ENCODE measurements at places on chromosomes 3 and 15. TPM values are rescaled to one million over a fixed set of nuclear protein-coding genes. Genes with fewer than 3 reads are reported as not detected.
A peak's percentile ranks its signal among the peaks of the same experiment; 100 is the strongest.

Gene VPS18
- polyA plus RNA-seq: 23.3 TPM

DNA sequence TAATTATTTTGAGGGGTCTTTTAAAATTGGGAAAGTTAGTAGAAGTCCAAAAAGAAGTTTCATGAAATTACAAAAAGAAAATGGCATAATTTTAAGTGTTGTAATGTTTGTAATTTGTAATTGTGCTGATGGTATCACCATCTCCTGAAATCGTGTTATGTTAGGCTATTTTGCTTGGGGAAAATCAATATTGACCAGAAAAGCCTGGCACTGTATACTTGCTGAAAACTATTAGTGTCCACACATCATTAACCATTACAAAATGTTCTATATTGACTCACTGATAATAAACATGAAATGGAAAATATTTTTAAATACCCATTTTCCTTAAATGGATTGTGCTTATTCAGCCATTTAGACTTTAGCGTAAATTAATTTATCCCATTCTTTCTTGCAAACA lies 40.3 kb upstream of the ZBED2 start:
- no peak for DNase-seq

- no peak for DNase-seq
These were observed 3.8 kb downstream of the MKRN2 start for GRCh38 chr3:12560505-12561190.

Gene CLDN16
- 0.65 TPM for polyA plus RNA-seq

Gene ISL2
- polyA plus RNA-seq: 0.38 TPM

Gene CILP
- 0.30 TPM for polyA plus RNA-seq

DNA sequence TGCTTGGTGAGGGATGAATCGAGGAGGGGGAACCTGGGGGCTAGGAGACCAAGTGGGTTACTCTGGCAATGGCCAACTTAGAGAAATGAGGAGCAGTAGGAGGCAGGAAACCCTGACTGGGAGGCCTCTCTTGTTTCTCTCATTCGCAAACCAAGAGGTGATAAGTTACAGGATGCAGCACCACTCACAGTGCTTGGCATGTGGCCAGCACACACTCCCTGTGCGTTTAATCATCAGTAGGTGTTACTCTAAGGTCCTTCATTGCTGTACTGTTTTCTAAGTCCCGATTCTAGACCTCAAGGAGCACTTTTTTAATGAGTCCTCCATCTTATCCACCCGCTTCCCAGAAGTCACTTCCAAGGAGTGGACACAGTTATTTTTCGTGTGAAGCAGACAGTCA lies 314.1 kb upstream of the TRIM42 start:
- DNase-seq: no peak

GRCh38 chr3:127277561-127277960 lies 10.3 kb downstream of the PRR20G start:
- DNase-seq: no peak

DNA sequence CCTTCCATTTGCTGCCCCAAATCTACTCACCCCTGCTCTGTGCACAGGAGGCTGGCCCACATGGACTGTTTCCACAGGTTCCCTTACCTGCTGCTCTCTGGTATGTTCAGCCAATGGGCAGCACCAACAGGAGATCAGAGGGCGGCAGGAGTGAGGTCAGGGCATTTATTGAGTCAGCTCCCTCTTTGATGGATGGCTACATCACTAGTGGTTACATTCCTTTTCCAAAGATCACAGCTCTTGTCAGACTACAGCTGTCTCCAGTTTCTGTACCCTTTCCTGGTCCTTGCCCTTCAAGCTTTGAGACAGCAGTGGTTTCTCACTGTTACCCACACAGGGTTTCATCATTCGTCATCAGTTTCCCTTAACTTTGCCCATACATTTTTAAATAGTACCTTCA lies 325.1 kb downstream of the SUCLG2 start:
- no peak for DNase-seq

GRCh38 chr3:156349978-156350377 lies 204.9 kb downstream of the SSR3 start:
- no peak for DNase-seq

Gene AGBL1
- 0.57 TPM for polyA plus RNA-seq

DNA sequence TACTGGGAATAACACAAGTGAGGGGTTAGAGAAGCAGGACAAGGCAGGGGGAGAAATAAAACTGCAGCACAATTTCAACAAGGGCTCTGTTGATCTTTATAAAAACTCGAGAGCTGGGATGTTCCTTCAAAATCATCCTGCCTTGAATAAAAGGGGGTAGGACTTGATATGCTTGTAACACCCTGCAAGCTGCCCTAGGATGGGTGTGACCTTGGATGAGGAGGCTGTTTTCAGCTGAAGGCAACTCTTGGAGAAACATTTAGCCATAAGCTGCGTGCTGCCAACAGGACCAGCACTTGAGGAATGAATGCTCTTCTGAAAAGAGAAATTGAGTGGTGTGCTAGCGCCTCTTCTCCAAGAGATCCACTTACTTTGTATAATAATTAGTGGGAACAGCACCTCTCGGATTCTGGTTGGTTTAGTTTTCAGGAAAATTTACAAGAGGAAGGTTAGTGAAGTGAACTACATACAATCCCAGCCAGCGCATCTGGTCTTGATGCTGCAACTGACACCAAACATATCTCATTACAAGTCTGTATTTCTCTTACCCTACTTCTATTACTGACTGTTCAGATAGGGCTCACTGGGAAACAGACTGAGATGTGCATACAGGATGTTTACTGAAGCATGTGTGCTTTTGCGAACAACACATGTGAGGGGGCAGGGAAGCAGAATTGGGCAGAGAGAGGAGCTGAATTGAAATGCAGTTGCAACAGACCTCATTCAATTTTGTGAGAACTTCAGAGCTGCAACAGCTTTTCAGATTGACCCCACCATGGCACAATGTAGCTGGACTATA lies 643.0 kb upstream of the GOLIM4 start:
- DNase-seq: no peak

DNA sequence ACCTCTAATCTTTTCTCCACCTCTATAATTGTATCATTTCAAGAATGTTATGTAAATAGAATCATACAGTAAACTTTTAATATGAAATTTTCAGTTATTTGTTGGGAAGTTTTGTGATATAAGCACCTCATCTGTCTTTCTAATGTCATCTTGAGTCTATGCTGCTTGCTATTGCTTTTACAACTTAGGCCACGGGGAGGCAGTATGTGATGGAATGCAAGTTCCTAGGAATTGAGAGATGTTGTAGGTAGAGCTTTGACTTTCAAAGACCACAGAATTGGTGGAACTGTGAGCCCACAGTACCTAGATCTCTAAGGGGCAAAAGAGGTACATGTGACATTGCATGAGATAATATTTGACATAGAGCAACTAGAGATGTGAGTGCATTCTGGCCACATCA lies 328.3 kb downstream of the MFSD1 start:
- no peak for DNase-seq

- DNase-seq: no peak
These were observed 933.9 kb downstream of the NSUN3 start for GRCh38 chr3:94996743-94997142.

GRCh38 chr15:80173022-80173759 lies 20.4 kb downstream of the FAH start:
- DNase-seq: peak; percentile 60

GRCh38 chr3:138919325-138919724 lies 27.6 kb downstream of the FOXL2 start:
- DNase-seq: no peak

DNA sequence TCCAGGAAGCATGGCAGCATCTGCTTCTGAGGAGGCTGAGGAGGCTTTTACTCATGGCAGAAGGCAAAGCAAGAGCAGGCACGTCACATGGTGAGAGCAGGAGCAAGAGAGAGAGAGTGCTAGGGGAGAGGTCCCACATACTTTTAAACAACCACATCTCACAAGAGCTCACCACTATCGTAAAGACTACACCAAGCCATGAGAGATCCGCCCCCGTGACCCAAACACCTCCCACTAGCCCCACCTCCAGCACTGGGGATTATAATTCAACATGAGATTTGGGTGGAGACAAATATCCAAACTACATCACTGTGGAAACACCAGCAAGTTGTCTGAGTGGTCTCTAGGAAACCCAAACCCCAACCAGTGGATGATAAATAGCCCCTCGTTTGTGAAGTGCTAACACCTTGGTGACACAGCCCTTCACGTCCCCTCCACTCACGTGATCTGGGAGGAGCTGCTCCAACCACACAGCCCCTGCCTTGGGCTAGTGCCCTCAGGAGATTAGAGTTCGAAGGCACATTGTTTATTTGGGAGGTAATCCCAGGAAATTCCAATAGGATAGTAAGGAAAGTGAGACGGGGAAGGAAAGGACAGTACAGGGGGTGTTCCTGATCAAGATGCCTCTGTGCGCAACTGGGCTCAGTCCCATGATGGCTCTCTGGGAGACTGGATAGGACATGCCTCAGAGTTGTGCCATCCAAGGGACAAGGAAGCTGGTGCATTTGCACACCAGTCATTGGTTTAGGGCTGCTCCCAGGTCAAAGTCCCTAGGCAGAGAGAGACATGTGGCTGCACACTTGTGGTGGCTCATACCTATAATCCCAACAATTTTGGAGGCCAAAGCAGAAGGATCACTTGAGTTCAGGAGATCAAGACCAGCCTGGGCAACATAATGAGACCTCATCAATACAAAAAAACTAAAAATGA lies 80.6 kb upstream of the CTNNB1 start:
- no peak for DNase-seq

Gene CHRNA5
- 1.1 TPM for polyA plus RNA-seq

- no peak for DNase-seq
These were observed 52.6 kb downstream of the UACA start for GRCh38 chr15:70710714-70711113.

GRCh38 chr3:72265256-72266015 lies 480.5 kb upstream of the PROK2 start:
- peak; percentile 61 for DNase-seq

Gene HRG
- not detected for polyA plus RNA-seq

- DNase-seq: no peak
These were observed 184.2 kb upstream of the TPM1 start for GRCh38 chr15:62858343-62858742.

Gene MED12L
- 0.02 TPM for polyA plus RNA-seq
